ENCODE measurements at places on chromosomes 5 and 9. TPM values are rescaled to one million over a fixed set of nuclear protein-coding genes. Genes with fewer than 3 reads are reported as not detected.

The GRXCR2 gene
- not detected for polyA plus RNA-seq

The TAF1L gene
- polyA plus RNA-seq = not detected

The ZBTB34 gene
- polyA plus RNA-seq = 22.5 TPM

The LHX3 gene
- polyA plus RNA-seq = not detected

The C9orf153 gene
- polyA plus RNA-seq = 0.20 TPM

The MLANA gene
- 1.00 TPM for polyA plus RNA-seq

The FGF1 gene
- polyA plus RNA-seq = 29.7 TPM

The GMCL2 gene
- 0.12 TPM for polyA plus RNA-seq

The BSPRY gene
- polyA plus RNA-seq = 10.2 TPM

The OGN gene
- 72.1 TPM for polyA plus RNA-seq

The SPINK9 gene
- polyA plus RNA-seq = not detected

The CYLC2 gene
- polyA plus RNA-seq = not detected

The GAS1 gene
- 56.7 TPM for polyA plus RNA-seq

The SLC31A1 gene
- polyA plus RNA-seq = 27.6 TPM

The ACER2 gene
- polyA plus RNA-seq = 14.5 TPM

The C7 gene
- 202 TPM for polyA plus RNA-seq

The DMRTA1 gene
- 2.5 TPM for polyA plus RNA-seq

The GARIN3 gene
- not detected for polyA plus RNA-seq

The DNAJB5 gene
- 11.1 TPM for polyA plus RNA-seq

The ZDHHC11B gene
- 4.7 TPM for polyA plus RNA-seq

The ANKRD31 gene
- polyA plus RNA-seq = 0.67 TPM

The IL4 gene
- not detected for polyA plus RNA-seq

The PROB1 gene
- polyA plus RNA-seq = 1.7 TPM

The IFNA2 gene
- polyA plus RNA-seq = not detected

All from right renal pelvis (tissue), 4 donors.